ENCODE measurements at places on chromosomes 6 and 20.

GRCh38 chr6:139486476-139486799 is 112.0 kb upstream of the CITED2 start:
- DNase-seq, result no peak

DNA sequence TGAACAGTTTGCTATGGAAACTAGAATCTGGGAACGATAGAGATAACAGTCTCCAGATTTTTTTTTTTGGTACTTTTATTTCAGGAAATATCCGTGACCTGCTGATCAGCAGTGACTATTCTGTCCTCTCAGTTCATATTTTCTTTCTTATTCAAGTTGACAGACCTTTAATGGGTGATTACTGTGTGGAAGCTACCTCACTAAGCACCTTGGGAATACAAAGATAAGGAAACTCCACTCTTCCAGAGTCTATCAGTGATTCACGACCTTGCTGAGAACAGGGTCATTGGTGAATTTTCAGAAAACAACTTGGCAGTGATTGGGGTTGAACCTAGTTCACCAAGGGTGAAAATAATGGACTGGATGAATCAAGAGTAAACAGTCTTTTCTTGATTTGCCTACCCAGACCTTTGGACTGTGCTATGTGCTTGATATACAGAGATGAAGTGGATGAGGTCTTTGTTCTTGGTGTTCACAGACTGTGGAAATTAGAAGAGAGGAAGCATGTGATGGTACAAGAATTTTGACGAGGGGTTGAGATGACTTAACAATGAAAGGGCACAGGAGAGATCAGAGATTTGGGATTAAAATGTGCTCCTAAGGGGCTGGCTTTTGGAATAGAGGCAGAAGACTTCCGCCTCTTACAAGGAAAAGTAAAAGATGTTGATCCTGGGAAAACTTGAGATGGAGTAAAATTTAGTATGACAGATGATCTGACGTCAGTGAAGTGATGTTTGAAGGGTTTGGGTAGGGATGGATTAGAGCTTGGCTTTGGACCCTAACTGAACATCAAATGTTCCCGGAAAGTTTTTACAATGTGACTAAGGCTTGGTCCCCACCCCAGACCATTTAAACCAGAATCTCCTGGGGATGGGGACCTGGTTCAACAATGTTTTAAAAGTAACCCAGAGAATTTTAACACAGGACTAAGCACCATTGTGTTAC is 1.2 kb downstream of the KAT14 start:
- no peak for DNase-seq

- DNase-seq, result no peak
Observed at GRCh38 chr6:1082285-1082935, 229.5 kb upstream of the FOXQ1 start.

GRCh38 chr6:111551521-111552231 is 54.0 kb downstream of the TRAF3IP2 start:
- no peak for DNase-seq

- no peak for DNase-seq
Observed at GRCh38 chr6:68915586-68915985, 280.5 kb downstream of the ADGRB3 start.

- DNase-seq, result no peak
Observed at GRCh38 chr20:57573894-57574293, 13.0 kb downstream of the PCK1 start.

DNA sequence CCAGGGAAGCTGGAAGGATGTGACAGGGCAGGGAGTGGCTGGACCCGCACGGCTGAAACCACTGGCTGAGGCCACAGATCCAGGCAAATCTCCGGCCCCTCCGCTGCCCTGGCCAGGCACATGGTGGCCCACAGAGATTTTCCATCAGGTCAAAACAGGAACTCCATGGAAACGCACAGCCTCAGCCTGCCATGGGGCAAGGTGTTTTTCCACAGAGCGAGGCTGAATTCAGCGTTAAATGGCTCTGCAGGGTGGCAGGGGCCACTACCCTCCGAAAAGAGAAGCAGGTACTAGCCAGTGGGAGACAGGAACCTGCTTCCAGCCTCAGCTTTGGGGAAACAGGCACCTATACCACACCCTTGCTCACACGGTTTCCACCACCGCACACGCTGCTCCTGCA is 53.1 kb downstream of the PREX1 start:
- no peak for DNase-seq

DNA sequence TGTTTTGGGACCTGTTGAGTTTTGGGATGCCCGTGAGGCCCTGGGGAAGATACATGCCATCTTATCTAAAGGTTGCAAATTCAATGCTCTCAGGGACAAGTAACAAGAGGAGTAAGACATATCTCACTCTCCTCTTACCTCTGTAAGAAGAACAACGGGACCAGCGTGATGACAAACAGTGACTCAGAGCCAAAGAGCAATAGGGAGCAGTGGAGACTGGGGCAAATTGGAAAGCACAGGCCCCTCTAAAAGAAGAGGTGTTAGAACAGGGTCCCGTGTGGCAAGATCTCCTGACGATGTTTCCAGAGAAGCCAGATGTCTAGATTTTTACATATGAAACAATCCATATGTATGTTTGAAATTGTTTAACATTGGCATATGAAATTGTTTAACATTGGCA is 11.6 kb downstream of the TP53RK start:
- DNase-seq, result no peak

DNA sequence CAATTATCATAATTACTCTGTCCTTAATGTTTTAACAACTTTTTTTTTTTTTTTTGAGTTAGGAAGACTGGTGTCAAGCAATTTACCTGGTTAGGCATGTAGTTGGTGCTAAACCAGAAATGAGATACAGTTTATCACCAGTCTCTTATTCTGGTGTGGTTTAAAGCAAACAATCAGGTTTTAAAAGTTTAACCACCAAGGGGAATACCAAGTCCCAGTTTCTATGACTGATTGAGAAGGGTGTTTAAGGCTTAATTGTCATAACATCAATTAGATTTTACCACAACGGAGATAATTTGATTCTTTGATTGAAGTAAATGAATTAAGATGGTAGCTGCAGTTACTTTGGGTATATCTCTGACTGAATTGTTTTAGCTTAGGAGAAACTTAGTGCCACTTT is 197.8 kb downstream of the TFAP2B start:
- DNase-seq, result no peak

GRCh38 chr20:37882961-37883712 is 19.8 kb upstream of the VSTM2L start:
- no peak for DNase-seq

GRCh38 chr20:43767686-43768474 is 41.1 kb upstream of the GTSF1L start:
- no peak for DNase-seq

GRCh38 chr20:53774461-53775203 is 181.0 kb upstream of the ZNF217 start:
- no peak for DNase-seq

DNA sequence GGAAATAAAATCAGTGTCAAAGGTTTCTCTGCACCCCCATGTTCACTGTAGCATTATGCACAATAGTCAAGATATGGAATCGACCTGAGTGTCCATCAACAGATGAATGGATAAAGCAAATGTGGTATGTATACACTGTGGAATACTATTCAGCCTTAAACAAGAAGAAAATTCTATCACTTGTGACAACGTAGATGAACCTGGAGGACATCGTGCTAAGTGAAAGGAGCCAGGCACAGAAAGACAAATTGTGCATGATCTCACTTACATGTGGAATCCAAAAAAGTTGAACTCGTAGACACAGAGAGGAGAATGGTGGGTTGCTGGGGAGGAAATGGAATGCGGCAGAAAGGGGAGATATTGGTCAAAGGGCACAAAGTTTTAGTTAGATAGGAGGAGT is 136.3 kb upstream of the ESR1 start:
- no peak for DNase-seq

DNA sequence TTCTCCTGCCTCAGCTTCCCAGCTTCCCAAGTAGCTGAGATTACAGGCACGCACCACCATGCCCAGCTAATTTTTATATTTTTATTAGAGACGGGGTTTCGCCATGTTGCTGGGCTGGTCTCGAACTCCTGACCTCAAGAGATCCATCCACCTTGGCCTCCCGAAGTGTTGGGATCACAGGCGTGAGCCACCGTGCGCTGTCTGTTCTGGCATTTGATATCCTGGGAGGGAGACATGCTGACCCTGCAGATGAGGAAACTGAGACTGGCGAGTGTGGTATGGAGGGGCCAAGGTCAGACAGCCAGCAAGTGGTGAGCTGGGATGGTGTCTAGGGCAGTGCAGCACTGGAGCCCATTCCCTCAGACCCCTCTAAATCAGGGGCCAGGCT is 44.6 kb downstream of the SRC start:
- no peak for DNase-seq

GRCh38 chr20:48636301-48636700 is 191.5 kb downstream of the PREX1 start:
- no peak for DNase-seq

- no peak for DNase-seq
Observed at GRCh38 chr20:51383891-51384510, 158.5 kb downstream of the NFATC2 start.

GRCh38 chr20:24647713-24648112 is 178.3 kb downstream of the SYNDIG1 start:
- DNase-seq, result no peak

DNA sequence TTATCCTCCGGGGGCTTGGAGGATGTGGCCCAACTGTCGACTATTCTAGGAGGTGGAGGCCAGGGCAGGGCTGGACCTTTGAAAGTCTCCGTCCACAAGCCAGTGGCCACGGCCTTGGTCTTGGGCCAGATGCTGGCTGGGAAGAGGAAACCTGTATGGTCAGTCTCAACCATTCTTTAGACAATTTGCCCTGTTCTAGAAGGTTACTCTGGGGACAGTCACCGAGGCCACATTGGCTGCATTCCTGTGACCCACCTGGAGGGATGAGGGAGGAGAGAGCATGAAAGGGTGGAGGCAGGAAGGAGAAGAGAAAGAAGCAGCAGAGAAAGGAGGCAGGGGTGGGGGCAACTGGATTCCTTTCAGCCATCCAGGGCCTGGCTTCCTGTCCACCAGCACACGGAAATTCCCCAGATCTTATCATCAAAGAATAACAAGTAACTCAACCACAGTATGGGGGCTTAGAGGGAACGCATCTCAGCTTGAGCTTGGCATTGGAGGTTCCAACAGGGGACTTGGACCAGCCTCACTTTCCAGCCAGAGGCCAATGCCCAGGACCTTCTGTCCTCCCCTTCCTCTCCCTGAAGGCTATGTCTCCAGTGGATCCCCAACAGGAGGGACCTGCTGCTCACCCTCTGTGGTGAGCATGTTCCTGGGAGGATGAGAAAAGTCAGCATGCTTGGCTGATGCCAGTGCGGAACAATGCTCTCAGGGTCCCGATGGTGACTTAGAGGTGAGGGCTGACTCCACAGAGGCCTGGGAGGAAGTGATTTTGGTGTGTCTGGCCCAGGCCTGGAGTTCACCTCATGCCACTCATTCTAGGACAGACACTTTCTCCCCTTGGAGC is 30.4 kb downstream of the TGM2 start:
- DNase-seq, result no peak

DNA sequence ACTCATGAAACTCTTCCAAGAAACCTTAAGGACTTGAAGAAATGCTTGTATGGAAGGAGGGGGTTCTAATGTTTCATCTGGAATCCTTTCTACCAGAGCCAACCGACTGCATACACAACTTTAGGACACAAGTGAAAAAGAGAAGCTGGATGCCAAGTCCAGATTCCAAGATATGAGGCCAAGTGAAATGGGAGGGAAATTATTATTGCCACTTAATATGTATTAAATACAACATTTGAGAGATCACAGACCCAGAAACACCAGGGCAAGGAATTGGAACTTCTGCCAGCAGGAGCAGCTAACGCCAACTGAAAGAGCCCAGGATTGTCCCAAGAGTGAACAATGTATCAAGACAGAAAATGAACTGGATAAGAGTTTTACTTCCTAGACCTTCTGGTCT is 144.2 kb downstream of the ARHGAP18 start:
- no peak for DNase-seq

DNA sequence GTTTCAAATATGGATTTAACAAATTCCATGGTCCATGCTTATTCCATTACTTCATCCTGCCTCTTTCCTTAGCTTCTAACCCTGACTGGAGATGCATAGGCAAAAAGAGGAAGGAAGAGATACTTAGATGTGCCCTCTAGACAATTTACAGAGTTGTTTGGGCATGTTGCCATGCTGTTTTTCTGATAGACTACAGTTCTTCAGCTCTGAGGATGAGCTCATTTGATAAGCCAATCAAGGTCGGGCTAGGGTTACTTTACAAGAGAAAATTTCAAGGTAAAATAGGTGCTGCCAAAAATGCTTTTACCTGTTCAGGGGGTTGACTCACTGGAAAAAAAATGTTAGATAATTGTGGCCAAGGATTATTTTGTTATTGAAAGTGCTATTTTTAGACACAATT is 5.9 kb downstream of the HCRTR2 start:
- no peak for DNase-seq

DNA sequence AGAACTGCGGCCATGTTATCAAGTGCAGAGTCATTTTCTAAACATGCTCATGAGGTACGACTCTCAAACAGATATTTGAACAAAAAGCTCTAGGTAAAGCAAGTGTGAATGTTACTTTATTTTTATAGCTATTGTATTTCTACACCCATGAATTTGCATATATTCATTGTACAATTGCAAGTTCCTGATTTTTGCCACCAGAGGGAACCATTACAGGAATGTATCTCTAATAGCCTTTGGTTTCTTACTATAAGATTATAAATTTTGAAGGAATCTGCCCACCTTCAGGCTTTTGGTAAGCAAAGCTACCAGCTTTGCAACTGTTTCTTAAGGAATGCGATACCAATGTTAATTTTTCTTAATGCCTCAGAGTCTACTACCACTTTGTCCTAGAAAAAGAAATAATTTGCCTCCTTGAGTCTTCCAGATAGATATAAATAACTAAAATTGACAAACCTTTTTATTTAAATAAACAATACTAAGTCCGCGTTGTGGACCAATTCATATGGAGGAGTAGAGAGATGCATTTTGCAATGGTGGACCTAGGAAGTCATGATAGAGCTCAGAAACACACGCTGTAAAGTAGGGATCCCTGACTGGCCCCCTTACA is 125.4 kb upstream of the SAMD5 start:
- no peak for DNase-seq

DNA sequence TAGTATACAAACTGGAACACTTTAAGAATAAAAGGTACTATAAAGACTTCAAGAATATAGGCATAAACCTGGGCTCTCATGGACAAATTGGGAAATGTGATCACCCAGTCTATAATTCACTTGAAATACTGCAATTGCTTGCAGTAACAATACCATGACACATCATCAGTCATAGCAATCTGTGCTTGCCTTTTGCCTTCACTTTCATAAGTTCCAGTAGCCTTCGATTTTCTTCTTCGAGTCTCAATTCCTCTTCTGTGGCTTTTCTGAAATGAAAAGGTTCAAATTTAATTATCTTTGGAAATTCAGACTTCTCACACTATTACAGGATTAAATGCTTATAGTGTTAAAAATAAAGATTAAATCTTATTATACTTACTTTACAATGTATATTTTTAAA is 96.3 kb upstream of the ZBTB24 start:
- DNase-seq, result no peak

DNA sequence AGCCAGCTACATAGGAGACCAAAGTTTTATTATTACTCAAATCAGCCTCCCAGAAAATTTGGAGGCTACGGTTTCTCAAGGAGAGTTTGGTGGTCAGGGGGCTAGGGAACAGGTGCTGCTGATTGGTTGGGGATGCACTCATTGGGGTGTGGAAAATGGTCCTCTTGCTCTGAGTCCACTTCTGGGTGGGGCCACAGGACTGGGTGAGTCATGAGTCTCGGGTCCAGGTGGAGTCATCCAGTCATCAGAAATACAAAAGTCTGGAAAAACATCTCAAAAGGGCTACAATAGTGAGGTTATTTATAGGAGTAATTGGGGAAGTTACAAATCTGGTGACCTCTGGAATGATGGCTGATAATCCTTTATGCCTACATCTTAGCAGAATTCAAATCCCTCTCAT is 54.3 kb upstream of the SLC22A16 start:
- DNase-seq, result no peak

All from stimulated activated CD4-positive, alpha-beta T cell treated with anti-CD3 and anti-CD28 coated beads, Interleukin-2, amount 100 ng/mL, for 4 hours (primary cell).